ENCODE measurements at places on chromosomes 1 and 21. TPM values are rescaled to one million over a fixed set of nuclear protein-coding genes. Genes with fewer than 3 reads are reported as not detected.

The SPATC1L gene
- 4.0 TPM for total RNA-seq

The SV2A gene
- 1.6 TPM for total RNA-seq

The CCDC27 gene
- not detected for total RNA-seq

The E2F2 gene
- total RNA-seq, result 0.81 TPM

The COL24A1 gene
- total RNA-seq, result 0.09 TPM

The LORICRIN gene
- total RNA-seq, result not detected

The VWA5B1 gene
- not detected for total RNA-seq

The DHCR24 gene
- total RNA-seq, result 20.5 TPM

The LRRC71 gene
- total RNA-seq, result 0.36 TPM

The ATP6V1G3 gene
- total RNA-seq, result not detected

The RAB3B gene
- total RNA-seq, result 21.7 TPM

The OR6N1 gene
- not detected for total RNA-seq

The CRP gene
- total RNA-seq, result 0.09 TPM

The PTAFR gene
- total RNA-seq, result 0.09 TPM

The TAS1R1 gene
- not detected for total RNA-seq

The SEC16B gene
- 0.66 TPM for total RNA-seq

The GSTM4 gene
- 1.7 TPM for total RNA-seq

The NBPF1 gene
- 18.9 TPM for total RNA-seq

The HTR1D gene
- total RNA-seq, result 1.5 TPM

The FYB2 gene
- not detected for total RNA-seq

The SPRR5 gene
- not detected for total RNA-seq

The SLAMF7 gene
- total RNA-seq, result not detected

The ELAVL4 gene
- total RNA-seq, result not detected

The HPDL gene
- total RNA-seq, result 1.4 TPM

The FCRL2 gene
- total RNA-seq, result not detected

The FMN2 gene
- not detected for total RNA-seq

The DNAI4 gene
- total RNA-seq, result 2.9 TPM

The ADORA1 gene
- not detected for total RNA-seq

The FCRL6 gene
- not detected for total RNA-seq

The PRAMEF20 gene
- total RNA-seq, result not detected

The TDRD10 gene
- total RNA-seq, result 2.5 TPM

The CD5L gene
- total RNA-seq, result not detected

The BRINP3 gene
- not detected for total RNA-seq

The SH2D2A gene
- total RNA-seq, result 0.09 TPM

The NBPF10 gene
- 1.5 TPM for total RNA-seq
